ENCODE measurements at places on chromosomes 12 and 14. TPM values are rescaled to one million over a fixed set of nuclear protein-coding genes. Genes with fewer than 3 reads are reported as not detected.

DNA sequence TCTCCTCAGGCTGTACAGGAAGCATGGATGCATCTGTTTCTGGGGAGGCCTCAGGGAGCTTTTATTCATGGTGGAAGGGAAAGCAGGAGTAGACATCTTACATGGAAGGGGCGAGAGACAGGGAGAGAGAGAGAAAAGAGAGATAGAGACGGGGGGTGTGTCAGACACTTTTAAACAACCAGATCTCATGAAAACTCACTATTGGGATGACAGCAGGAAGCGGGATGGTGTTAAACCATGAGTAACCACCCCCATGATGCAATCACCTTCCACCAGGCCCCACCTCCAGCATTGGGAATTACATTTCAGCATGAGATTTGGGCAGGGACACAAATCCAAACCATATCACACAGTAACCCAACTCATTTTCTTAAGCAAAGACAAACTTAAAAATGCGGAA, 110.0 kb upstream of the EEA1 start:
- no peak for DNase-seq

DNA sequence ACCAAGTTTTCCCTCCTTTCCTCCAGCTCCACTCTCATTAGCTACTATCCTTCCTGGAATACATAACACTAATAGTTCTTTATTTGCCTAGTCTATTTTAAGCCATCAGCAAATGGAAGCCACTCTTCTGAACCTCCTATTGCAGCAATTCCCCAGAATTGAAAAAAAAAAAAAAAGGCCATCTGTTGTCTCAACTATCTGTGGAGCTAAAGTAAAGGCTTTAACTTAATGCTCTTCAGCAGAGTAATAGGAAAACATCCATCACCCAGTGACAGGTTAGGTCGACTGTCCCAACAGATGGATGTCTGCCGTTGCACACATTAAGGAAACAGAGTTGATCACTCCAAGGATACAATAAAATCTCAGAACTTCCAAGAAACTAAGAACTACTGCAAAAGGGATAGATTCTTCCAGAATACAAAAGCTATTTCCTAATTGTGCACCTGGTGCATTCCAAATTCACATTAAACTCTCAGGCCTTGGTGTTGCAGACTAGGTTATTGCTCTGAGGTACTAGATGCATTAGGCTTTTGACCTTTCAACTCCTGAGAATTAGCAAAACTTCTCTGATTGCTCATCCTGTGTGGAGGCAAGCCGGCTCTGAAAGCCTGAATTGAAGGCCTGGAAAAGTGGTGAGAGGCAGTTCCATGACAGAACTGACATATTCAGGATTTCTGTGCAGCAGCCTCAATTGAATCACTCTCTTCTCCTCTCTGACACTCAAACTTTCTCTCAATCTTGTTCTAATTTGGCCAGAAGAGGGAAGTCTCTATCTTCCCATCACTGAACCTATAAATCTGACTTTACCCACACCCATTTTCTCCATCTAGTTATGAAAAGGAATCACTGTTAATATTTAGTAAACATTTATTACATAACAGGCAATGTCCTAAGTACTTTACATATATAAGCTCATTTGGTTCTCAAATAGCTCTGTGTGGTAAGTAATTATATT, 238.4 kb upstream of the HMGA2 start:
- DNase-seq, result no peak

- peak; percentile 91 for DNase-seq
Measured at GRCh38 chr12:89162589-89163261, 189.6 kb downstream of the DUSP6 start.

DNA sequence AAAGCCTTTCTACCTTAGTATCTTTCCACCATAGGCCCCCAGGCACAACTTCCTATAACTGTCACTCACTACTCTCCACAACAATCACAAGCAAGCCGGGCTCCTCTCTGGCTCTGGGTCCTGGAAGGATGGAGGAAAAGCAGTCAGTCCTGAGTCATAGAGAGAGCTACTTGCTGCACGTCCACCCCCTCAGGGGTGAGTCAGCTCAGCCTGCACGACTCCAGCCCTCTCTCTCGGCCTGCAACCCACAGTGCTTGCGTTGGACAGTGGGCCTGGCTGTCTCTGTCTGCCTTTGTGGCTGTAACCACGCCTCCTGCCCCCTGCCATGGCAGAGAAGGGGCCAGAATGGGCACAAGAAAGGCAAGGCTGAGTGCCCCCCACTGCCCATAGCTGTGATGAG, 154.1 kb upstream of the FKBP4 start:
- peak; percentile 72 for DNase-seq

- DNase-seq, result peak; percentile 79
Measured at GRCh38 chr12:105420659-105421240, 90.3 kb downstream of the C12orf75 start.

GRCh38 chr14:85675957-85676356, 146.0 kb downstream of the FLRT2 start:
- no peak for DNase-seq

GRCh38 chr12:334125-334524, 55.0 kb downstream of the KDM5A start:
- DNase-seq, result no peak

DNA sequence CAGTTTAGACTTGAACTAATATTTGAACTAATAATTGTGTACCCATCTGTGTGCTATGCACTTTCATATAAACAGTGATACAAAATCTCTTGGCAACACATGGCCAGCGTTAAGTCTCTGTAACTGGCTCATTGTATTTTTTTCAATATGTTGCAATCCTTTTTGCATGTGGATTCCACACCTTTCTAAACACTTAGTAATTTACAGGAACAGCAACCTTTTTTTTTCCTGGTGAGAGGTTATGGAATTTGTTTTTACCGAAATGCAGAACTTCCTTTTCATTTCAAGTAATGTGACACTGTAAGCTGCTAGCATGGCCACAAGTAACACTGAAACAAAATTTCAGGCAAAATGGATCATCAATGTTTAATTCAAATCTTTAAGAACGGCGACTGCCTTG, 45.4 kb upstream of the EPS8 start:
- no peak for DNase-seq

GRCh38 chr12:97938031-97938430, 475.4 kb downstream of the RMST start:
- no peak for DNase-seq

DNA sequence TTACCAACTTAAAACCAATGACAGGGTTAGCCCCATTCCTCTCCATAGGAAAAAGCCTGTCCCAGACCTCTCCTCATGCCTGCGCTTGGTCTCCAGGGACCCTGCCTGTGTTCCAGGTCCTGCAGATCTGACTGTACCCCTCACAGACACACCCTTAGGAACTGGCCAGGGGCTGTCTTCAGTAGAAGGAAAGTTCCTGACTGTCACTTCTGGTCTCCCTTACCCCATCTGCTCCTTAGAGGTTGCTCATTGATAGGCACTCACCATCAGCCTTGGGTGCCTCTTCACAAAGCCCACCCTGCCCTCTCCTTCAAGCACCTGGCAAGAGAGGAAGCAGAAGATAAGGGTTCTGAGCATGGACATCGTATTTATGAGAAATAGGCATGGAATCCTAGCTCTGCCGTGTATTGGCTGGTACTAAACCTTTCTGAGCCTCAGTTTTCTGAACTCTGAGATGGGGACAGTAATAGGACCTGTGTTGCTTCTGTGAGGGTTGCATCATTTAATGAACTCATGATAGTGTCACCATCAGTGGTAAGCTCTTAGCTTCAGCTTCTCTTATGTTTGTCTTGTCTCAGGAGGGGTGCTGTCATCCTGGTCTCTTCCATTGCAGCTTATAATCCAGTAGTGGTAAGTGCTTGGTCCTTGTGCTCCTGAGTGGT, 7.5 kb downstream of the DHRS2 start:
- no peak for DNase-seq

DNA sequence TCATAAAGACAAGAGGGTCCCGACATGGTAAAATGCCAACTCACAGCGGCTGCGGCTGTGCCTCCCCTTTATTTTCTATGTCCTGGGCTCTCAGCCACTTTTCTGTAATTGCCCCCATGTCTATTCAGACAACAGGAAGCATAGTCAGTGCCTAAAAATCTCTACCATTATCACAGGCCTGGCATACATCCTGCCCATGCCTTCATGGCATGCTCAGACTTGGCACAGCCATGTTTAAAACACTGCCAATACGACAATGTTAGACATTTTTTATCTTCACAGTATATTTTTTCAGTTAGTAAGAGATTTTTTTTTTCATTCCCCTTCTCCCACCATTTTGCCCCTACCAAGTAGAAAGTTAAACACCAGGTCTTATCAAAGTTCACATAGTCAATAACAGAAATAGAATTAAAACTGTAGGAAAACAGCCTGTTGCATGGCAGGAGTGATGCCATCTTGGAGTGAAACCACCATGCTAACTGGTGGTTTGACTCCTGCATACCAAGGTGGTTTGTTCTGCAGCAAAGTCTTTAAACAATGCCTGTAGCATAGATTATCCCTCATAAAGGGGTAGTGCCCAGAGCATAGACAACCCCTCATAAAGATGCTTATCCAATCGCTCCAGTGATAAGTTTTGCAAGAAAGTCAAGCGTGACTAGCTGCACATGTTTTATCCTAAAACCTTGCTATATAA, 18.9 kb upstream of the CERS5 start:
- DNase-seq, result no peak

GRCh38 chr14:54498579-54498978, 9.8 kb upstream of the GMFB start:
- no peak for DNase-seq

GRCh38 chr12:104122298-104122697, 15.7 kb downstream of the NFYB start:
- DNase-seq, result no peak

GRCh38 chr12:44960856-44961255, 84.7 kb upstream of the NELL2 start:
- no peak for DNase-seq

DNA sequence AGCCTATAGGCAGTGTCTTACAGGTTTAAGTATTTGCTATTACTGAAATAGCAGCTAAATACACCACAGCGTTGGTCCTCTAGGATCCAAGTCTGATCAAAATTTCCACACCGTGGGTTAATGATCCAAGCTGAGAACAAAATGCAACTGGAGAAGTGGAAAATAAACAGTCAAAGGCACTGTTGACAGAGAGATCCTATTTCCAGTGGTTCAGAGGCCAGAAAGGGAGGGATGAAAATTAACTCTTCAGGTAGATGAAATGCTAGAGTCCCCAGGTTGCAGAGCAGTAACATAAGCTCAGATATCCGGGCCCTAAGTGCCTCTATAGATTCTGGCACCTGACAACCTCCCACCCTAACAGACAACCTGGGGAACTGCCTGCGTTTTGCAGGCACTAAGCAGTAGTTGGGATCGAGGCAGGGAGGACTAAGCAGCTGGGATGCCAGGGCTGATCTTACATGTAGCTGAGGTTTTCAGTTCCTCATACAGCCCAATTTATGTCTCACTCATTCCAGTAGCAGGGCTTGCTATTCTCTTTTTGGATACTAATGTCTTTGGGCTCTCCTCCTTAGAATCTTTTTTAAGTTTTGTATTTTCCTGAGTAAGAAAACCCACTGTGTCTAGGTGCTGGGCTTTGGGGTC, 42.7 kb upstream of the CRACR2A start:
- no peak for DNase-seq

GRCh38 chr12:106704081-106704480, 70.4 kb upstream of the RIC8B start:
- no peak for DNase-seq

- no peak for DNase-seq
Measured at GRCh38 chr14:23121361-23121771, 2.3 kb upstream of the CEBPE start.

DNA sequence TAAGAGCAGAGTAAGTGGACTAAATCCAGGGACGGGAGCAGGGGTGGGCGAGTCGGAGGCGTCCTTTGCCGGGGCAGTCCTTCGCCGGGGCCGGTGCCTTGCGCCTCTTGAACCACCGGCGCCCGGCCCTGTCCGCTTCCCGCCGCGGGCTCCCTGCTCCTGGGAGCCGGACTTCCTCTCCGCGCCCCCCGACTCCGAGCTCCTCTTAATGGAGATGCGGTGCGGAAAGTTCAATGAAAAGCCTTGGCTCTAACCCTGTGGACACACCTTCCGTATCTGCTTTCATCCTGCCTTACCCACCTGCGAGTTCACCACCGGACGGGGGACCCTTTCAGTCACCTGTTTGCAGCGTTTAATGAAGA, 412 bp downstream of the FGFR1OP2 start:
- DNase-seq, result no peak

DNA sequence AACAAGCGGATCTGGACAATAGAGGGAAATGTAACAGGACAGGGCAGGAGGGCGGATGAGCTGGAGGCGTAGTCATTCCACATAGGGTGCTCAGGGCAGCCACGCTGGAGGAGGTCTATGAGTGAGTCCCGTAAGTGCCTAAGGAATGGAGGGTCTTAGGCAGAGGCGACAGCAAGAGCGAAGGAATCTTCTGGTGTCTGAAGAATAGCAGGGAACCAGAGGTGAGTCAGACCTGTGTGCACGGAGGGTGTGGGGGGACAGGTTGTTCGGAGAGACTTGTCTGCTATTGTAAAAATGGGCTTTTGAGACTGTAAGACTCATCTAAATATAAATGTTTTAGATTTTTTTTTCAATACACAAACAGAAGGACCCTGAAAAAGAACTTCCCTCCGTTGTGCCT, 70.6 kb downstream of the SETD3 start:
- DNase-seq, result no peak

DNA sequence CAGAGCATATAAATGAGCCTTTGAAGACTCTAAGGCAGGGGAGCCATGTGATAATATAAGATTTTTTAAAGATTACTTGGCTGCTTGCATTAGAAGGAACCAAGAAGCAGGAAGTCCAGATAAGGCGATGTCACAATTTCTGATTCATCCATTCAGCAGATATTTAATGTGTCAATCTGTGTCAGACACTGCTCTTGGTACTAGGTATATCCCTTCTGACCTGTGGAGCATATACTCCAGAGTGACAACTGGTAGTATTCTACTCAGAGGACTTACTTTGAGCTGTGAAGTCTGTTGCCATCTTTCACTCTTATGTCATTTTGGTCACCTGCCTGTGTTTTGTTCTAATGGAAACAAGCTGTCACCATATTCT, 10.7 kb downstream of the EID3 start:
- no peak for DNase-seq

- no peak for DNase-seq
Measured at GRCh38 chr14:76193696-76194095, 42.0 kb downstream of the GPATCH2L start.

DNA sequence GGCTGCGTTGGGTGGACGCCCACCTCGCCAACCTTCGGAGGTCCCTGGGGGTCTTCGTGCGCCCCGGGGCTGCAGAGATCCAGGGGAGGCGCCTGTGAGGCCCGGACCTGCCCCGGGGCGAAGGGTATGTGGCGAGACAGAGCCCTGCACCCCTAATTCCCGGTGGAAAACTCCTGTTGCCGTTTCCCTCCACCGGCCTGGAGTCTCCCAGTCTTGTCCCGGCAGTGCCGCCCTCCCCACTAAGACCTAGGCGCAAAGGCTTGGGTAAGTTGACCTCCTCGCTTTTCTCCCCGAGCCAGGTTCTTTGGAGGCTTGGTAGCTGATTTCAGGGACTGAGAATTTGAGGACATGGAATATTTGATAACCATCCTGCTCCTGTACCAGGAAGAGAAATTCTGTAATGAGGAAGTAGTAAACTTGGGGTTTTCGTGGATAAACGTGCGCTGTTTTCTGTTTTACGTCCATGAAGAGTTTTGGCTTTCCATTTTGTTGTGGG, 530 bp downstream of the APAF1 start:
- DNase-seq, result peak; percentile 40

- no peak for DNase-seq
Measured at GRCh38 chr12:113609692-113610469, 138.2 kb upstream of the LHX5 start.

SLC6A12 gene
- polyA plus RNA-seq, result 3.9 TPM

DBX2 gene
- polyA plus RNA-seq, result not detected

UTP20 gene
- 11.7 TPM for polyA plus RNA-seq

TROAP gene
- 49.3 TPM for polyA plus RNA-seq

SLCO1B1 gene
- 1.5 TPM for polyA plus RNA-seq

LHX5 gene
- polyA plus RNA-seq, result not detected

NRXN3 gene
- 2.1 TPM for polyA plus RNA-seq
